Panc1 (cell line): ENCODE measurements at places on chromosomes 6 and 20.

DNA sequence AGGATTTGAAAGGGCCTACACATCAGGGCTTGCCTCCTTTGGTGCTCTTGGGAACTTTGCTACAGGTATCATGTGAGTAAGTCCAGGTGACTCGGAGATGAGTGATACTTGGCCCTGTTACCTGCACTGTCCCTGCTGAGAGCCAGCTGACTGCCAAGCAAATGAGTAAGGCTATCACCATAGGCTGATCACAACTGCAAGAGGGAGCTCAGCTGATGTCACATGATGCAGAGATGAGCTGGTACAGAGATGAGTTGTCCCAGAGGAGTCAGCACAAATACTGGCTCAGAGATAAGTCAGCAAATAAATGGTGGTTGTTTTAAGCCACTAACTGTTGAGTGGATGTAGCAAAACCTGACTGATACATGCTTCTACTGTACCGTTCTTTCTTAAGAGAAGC, 41.4 kb downstream of the LAMP5 start:
- no peak for DNase-seq

GRCh38 chr20:53897884-53898555, 172.4 kb downstream of the BCAS1 start:
- no peak for DNase-seq

GRCh38 chr6:23280437-23280836, 711.1 kb downstream of the HDGFL1 start:
- no peak for DNase-seq

GRCh38 chr6:104201557-104201956, 658.2 kb downstream of the HACE1 start:
- DNase-seq = no peak

DNA sequence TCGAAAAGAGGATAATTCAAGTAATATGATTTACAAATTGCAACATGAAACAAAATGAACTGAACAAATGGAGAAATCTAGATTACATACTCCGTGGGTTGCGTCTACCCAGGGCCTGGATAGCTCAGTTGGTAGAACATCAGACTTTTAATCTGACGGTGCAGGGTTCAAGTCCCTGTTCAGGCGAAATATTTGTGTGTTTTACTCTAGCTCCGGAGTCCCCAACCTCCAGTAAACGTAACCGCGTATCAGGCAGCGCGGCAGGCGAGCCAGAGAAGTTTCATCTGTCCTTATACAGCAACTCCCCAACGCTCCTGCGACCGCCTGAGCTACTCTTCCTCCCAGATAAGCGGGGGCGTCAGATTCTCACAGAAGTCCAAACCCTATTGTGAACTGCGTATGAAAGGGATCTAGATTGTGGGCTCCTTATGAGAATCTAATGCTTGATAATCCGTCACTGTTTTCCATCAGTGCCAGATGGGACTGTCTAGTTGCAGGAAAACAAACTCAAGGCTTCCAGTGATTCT, 176.1 kb downstream of the TRIM27 start:
- DNase-seq = peak; percentile 95

DNA sequence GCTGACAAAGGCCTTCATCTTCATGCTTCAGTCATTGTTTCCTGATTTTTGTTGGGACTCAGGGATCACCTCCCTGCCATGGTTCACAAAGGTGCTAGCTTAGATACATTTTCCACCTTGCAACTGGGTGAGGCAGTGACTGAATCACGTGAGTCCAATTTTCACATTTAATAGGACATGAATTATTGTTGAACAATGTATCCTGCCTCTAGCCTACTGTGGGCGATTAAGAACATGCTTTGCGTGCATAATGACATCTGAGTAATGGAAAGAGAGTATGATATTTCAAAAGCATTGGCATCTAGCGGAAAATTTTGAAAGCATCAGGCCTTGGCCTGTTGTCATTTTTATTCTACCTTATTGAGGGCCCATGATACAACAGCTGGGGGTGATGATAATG, 199.2 kb upstream of the JAG1 start:
- no peak for DNase-seq

DNA sequence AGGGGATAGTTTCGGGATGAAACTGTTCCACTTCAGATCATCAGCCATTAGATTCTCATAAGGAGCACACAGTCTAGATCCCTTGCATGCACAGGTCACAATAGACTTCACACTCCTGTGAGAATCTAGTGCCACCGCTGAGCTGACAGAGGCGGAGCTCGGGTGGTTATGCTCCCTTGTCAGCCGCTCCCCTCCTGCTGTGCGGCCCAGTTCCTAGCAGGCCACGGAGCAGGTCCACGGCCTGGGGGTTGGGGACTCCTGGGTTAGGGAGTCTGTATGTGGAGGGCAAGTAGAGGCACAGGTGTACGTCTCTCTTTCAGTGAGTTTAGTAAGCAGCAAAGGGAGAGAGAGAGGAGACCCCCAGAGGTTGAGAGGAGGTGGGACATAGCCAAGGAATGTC, 30.5 kb upstream of the MDFI start:
- DNase-seq = no peak

GRCh38 chr6:46138281-46138680, 8.5 kb downstream of the ENPP4 start:
- DNase-seq = no peak

GRCh38 chr6:21409231-21409630, 184.3 kb upstream of the SOX4 start:
- no peak for DNase-seq

- DNase-seq = no peak
Observed at GRCh38 chr6:40336940-40337760, 250.0 kb downstream of the LRFN2 start.

DNA sequence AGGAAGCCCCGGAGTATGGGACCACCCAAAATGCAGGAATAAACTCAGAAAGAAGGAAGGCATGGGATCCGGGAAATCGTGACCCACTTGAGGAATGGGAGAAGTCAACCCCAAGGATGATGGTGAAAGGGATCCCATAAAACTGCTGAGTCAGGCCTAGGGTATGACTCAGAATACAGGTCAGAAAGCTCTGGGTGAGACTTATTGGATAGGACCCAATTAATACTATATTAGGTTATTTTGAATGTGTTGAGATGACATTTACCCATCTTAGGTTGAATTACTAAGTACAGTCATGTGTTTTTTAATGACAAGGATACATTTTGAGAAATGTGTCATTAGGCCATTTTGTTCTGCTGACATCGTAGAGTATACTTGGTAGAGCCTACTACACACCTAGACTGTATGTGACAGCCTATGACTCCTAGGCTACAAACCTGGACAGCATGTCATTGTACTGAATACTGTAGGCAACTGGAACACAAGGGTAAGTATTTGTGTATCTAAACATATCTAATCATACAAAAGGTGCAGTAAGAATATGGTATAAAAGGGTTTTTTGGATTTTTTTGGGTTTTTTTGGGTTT, 17.1 kb upstream of the HIVEP1 start:
- DNase-seq = no peak

DNA sequence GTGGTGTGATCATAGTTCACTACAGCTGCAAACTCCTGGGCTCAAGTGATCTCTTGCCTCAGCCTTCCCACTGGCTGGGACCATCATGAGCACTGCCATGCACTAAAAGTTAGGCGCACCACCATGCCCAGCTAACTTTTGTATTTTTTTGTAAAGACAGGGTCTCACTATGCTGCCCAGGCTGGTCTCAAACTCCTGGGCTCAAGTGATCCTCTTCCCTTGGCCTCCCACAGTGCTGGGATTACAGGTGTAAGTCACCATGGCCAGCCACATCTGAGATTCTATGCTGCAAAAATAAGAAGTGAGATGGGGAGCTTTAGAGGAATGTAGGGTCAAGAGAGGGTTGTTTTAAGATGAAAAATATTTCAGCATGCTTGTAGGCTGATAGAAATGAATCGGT, 1.5 kb upstream of the FAM83D start:
- DNase-seq = no peak

DNA sequence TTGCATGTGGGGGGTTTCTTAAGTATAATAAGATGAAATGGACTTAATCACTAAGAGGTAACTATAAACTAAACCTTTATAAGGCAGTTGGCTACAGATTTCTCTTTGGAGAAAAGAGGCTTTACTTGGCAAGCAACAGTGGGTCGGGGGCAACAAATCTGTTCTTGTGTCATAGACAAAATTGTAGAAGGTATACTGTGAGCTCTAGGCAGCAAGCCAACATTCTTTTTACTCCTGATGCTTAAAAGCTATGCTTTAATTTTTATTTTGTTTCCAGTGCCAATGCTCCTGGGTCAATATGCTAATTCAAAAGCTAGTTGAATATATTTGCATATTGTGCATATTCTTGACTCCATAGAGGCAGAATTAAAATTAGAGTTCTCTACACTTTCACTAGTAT, 495.4 kb downstream of the BTBD3 start:
- DNase-seq = no peak

DNA sequence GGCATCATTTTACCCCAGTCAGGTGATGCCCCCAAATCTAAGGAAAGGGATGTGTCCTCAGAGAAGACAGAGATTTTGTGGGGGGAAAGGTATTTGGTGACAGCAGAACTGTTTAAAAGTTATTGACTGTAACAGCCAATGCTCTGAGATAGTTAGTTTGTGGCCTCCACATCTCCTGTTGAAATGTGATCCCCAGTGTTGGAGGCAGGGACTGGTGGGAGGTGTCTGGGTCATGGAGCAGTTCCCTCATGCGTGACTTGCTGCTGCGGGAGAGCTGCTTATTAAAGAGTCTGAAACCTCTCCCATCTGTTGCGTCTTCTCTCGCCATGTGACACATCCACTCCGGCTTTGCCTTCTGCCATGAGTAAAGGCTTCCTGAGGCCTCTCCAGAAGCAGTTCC, 282.8 kb upstream of the FOXQ1 start:
- DNase-seq = no peak

DNA sequence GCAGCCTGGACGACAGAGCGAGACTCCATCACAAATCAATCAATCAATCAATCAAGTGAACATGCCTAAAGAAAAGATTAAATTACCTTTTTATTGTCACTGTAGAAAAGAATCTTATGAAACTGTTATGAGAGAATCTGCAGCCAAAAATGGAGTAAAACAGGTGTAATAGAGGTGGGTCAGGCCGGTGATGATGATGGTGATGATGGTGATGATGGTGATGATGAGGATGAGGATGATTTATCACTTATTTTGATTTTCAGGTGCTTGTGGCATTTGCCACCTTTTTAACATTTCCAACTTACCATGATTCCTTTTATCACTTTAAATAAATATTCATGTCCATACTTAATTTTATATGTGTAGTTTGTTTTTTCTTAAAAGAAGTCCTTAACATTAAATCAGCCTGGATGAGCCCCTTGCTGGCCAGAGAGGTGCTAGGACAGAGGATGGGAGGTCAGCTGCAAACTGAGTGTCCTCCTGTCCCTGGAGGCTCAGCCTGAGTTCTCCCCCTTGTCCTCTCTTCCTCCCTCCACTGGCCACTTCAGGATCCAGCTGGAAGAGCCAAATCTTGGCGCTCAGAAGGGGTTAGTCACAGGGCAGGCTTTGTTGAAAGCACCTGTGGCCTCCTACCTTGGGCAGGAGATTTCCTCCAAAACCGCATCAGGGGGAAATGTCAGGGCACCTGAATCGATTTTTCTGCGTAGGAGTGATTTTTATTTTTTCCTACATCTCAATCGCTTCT, 32.6 kb downstream of the SLC2A10 start:
- DNase-seq = no peak

GRCh38 chr6:50337532-50338122, 287.9 kb upstream of the DEFB112 start:
- DNase-seq = no peak

GRCh38 chr20:11549172-11550103, 368.3 kb upstream of the BTBD3 start:
- no peak for DNase-seq

- peak; percentile 22 for DNase-seq
Observed at GRCh38 chr6:112153926-112154607, 66.7 kb downstream of the FAM229B start.

DNA sequence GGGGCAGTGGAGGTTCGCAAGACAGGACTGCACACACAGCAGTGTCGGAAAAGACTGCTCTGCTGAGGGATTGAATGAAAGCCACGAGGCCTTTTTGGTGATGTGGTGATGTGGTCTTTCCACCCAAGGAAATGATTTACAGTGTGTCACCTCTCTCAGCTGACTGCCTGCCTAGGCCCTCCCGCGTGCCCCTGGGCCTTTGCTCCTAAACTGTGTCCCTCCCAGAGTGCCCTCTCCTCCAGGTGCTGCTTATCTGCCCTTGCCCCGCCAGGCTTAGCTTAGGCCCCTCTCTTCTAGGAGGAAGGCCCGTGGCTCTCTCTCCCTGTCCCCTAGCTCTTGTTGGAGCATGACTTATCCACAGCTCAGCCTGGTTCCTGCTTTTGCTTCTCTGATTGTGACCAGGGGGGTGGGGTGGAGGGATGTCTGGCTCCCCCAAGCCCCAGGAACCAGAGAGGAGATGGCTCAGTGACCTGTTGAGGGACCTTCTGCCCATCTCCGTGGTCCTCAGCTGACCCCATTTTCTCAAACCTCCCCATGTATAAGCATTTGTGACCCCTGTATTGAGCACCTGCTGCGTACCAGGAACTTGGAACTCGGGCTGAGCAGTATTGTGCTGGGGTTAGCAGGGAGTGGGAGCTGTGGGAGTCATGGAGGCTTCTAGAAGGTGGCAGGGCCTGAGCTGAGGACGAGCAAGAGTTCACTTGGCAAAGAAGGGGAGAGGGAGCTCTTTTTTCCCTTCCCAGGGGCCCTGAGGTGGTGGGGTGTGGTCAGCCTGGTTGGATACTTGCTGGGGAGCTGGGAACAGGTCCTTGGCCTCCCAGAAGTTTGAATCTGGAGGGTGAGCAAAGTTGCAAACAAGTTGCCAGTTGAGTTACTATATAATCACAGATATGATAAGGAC, 2.2 kb downstream of the SRC start:
- no peak for DNase-seq

- DNase-seq = no peak
Observed at GRCh38 chr6:5353971-5354370, 92.7 kb downstream of the FARS2 start.

- no peak for DNase-seq
Observed at GRCh38 chr20:31721408-31722256, 1.0 kb downstream of the BCL2L1 start.

- DNase-seq = no peak
Observed at GRCh38 chr6:101626269-101626668, 232.8 kb downstream of the GRIK2 start.

DNA sequence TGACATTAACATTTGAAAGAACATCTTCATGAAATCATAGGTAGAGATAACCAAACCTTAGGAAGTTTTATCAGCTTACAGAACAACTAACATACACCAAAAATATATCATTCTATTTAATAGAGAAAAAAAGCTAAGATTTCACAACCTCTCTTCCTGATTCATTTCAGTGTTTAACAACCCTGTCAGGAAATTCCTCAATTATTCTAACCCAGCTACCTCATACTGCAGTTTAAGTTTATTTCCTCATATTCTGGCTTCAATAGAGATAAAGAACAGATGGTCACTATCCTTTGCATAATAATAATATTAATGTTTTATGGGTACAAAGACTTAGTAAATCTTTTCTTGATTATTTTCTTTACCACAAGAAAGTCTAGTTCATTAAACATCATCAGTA, 112.9 kb upstream of the HSF2 start:
- no peak for DNase-seq

- DNase-seq = no peak
Observed at GRCh38 chr6:111794727-111795452, 78.4 kb downstream of the FYN start.

- no peak for DNase-seq
Observed at GRCh38 chr20:1401451-1401907, 8.6 kb upstream of the FKBP1A start.
